Dermis microvascular lymphatic vessel endothelial cell (primary cell): ENCODE measurements at places on chromosomes 2 and 18. TPM values are rescaled to one million over a fixed set of nuclear protein-coding genes. Genes with fewer than 3 reads are reported as not detected.

The HOXD13 gene
- total RNA-seq = under 0.01 TPM in 1 of 2 replicates, not detected in the other

The DRC1 gene
- total RNA-seq = under 0.01 TPM in 1 of 2 replicates, not detected in the other

The SP140 gene
- 0.13 TPM in 1 of 2 replicates, not detected in the other for total RNA-seq

The SPP2 gene
- not detected in 2 replicates for total RNA-seq

GRCh38 chr2:210536973-210537650 lies 19.3 kb upstream of the CPS1 start:
- DNase-seq = no peak

The ZBTB7C gene
- total RNA-seq = under 0.01 TPM in 2 replicates

DNA sequence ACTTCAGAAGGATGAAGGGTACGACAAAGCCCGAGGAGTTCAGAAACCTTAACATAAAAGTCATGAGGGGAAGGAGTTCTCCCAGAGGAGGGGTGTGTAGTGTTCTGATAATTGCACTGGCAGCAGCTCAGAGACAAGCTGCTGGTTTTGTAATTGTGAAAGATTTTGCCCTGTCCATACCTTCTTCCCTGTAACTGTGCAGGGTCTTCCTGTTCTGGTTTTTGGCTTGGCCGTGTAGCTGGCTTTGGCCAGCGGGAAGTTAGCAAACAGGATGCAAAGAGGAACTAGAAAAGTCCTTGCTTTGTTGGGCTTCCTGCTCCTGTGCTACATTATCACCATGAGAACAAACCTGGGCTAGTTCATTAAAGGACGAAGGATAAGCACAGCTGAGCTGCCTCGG lies 160.8 kb downstream of the LPIN1 start:
- DNase-seq = peak; percentile 23

The LRRC30 gene
- total RNA-seq = not detected in 2 replicates

GRCh38 chr18:38545071-38545470 lies 979.5 kb upstream of the CELF4 start:
- DNase-seq = no peak

The C2orf81 gene
- total RNA-seq = under 0.01 and 0.13 TPM in 2 replicates

- DNase-seq = peak; percentile 20
These were observed 73.4 kb downstream of the INPP4A start for GRCh38 chr2:98518101-98518500.

- no peak for DNase-seq
These were observed 230.1 kb upstream of the SPOPL start for GRCh38 chr2:138271467-138271866.

GRCh38 chr18:42258301-42258965 lies 303.4 kb downstream of the PIK3C3 start:
- DNase-seq = no peak

GRCh38 chr2:119254601-119255080 lies 31.0 kb downstream of the STEAP3 start:
- no peak for DNase-seq

DNA sequence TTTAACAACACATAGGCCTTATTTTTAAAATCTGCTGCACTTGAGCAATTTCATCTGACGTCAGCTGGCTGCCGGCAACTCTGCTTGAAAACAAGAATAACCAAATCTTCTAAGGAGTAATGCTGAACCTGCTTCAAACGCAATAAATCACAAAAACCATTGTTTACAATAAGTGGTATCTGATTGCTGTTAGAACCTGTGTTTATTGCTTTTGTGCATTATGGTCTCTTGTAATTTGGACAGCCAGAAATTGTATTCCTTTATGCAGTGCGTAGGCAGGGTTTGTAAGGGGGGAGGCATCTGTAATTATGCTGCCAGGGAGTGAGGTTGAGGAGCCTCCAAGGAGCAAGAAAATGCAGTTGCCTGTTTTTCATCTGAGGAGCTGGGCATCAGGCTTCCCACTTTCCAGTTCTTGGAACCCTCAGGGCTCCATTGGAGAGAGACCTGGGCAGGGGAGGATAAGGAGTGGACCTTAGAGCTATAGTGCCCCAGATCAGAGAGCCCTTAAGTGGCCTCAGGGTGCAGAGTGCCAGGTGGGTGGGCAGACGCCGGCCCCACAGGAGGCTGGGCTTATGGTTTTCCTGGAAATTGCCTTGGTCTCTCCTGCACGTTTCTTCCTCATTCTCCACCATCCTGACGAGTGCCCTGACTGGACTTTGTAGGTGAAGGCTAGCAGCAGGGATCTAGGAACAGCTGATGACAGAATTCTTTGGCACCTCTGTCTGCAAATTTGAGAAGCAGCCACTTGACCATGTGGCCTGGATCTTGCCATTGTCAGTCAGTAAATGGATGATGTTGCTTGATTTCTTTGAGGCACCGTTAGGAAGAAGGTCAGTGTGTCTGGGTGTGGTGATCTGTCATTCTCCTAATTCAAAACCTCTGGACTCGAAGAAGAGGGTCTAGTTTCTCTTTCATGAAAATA lies 129.2 kb downstream of the KLHL29 start:
- DNase-seq = no peak

DNA sequence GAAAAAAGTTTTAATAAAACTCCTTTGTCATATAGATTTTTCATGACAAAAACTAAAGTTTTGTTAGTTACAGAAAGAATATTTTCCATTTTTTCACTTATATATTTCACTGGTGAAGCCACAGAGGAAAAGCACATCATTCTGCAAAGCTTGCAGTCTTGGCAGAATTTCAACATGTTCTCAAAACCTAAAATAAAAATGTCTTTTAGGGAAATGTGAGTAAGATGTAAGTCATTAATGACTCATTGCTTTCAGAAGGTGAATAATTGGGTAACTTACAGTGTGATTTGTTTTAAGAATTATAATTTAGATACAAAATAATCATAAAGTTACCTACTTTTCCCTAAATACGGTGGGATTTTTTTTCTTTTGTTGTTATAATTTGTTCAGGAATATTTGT lies 43.4 kb upstream of the TNFRSF11A start:
- peak; percentile 4 for DNase-seq

DNA sequence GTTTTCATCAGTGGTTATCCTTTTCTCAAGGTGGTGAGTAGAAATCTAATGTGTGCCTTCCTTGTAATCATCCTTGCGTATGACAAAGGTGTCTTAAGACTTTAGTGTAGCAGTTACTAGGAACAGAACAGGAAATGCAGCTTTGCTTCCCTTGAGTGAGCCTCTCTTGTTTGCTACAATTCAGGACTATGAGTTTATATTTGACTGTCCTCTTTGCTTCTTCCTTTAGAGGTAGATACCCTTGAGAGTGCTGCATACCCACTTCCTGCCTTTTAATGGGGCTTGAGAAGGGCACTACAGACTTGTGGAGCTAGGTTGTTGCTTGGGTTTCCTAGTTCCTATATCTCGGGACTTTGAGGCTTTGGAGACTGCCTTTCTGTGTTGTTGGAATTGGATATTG lies 3.8 kb downstream of the KCNJ13 start:
- DNase-seq = no peak

The ACADL gene
- total RNA-seq = not detected in 2 replicates

- no peak for DNase-seq
These were observed 116.2 kb upstream of the ST6GAL2 start for GRCh38 chr2:107001964-107002696.

DNA sequence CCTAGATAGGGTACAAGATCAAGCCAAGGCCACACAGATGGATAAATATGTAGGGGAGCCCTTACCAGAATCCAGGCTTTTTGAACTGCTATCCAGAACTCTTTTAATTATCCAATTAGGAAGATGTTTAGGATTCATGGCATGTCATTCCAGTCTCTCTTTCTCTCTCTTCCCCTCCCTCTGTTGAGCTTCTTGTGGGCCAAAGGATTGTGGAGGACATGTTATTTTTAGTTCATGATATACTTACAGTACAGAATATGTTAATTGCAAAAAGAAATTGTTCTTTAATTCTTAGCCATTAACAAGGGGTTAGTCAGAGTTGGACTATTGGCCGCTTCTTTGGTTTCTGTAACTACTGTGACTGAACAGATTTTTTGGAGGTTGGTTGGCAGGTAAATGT lies 113.0 kb downstream of the SETBP1 start:
- DNase-seq = no peak

DNA sequence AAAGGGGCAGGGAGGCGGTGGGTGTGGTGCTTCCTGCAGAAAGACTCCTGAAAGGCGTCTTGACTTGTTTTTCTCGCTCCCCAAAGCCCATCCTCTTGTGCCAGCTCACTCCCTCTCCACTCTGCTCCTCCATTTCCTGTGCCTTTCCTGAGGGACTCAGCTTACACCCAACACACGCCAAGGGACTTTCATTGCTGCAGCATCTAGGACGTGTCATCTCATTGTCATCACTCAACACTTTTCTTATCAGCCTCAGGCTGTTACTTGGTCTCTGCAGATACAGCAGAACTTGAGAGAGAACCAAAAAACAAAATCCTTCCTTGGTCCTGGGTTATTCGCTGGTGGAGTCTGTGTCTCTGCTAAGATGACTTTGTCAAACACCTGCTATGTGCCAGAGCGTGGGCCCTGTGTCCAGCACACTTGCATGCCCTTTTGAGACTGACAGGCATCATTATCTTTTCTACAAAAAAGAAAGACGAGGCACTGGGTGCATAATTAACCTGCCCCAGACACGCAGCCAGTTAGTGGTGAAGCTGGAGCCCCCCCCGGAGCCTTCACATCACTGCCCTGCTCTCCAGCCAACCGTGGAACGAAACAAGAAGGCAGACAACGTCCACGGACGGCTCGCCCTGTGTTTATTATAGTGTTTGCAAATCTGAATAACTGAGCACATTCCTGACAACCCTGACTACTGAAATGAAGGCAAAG lies 261.7 kb upstream of the HDAC4 start:
- no peak for DNase-seq
